Activated CD4-positive, alpha-beta T cell treated with anti-CD3 and anti-CD28 coated beads, Interleukin-2, Interleukin-6, amounts not matched to agents 100 ng/mL and 50 ng/mL, durations not matched to agents 16 hours and 8 hours (primary cell): ENCODE measurements at places on chromosomes 16 and 17.

DNA sequence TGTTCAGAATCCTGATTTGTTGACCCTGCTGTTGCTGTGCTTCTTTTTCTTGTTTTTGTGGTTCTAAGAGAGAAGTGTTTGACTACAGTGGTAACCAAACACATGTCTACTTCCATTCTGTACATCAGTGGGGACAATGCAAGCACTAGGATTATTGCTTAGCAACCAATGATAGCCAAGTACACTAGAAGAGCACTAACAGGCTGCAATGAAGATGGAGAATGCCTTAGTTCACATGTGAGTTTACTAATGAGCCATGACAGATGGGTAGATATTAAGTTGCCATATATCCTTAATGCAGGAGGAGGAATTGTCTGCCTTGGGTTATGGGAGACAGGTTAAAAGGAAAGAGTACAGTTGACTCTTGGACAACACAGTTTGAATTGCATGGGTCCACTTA lies 8.3 kb downstream of the EFCAB5 start:
- DNase-seq: no peak

DNA sequence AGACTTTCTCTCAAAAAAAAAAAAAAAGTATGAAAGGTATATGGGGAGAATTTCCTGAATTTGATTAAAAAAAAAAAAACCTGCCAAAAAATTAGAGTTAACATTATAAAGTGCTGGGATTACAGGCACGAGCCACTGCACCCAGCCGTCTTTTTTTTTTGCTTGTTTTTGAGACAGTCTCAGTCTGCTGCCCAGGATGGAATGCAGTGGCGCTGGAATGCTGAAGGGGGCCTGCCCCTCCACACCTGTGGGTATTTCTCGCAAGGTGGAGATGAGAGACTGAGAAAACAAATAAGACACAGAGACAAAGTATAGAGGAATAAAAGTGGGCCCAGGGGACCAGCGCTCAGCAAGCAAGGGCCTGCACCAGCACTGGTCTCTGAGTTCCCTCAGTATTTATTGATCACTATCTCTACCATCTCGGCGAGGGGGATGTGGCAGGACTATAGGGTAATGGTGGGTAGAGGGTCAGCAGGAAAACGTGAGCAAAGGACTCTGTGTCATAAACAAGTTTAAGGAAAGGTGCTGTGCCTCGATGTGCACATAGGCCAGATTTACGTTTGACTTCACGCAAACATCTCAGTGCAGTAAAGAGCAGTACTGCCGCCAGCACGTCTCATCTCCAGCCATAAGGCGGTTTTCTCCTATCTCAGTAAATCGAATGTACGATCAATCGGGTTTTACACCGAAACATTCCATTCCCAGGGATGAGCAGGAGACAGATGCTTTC lies 117.2 kb downstream of the GOSR1 start:
- no peak for DNase-seq

GRCh38 chr17:65564793-65565192 lies 3.3 kb upstream of the AXIN2 start:
- DNase-seq: no peak

- DNase-seq: no peak
Observed at GRCh38 chr16:49837688-49838410, 18.1 kb downstream of the ZNF423 start.

DNA sequence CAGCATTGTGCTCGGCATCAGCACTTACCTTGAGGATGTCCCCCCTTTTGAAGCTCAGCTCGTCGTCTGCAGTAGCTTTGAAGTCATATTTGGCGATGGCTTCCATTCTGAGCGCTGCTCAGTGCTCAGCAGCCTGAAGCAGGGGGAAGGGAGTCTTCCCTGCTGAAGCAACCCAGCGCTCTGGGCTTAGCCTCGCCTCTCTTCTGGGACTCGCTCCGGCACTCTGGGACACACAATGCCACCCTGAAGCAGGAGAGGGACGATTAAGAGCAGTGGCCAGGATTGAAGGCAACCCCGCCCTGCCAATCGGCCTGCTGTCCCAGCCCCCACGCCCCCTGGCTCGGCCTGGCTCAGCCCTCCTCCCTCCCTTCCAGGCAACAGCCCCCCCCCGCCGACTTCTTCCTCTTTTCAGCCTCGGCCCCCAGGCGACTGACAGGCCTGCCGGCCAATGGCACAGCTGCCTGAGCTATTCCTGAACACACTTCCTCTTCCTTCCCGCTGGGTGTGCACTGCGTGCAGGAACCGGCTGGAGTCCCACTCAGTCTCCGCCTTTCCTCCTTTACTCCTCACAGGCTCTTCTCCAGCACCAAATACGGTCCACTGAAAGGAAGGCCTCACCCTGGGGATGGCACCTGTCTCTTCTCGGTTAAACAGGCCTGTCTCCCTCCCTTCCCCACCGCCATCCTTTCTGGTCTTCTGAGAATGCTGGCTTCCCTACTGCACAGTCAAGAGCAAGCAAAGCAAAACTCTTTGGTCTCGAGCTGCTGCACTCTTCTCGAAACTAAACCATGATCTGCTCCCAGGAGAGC lies 11.8 kb downstream of the GRB2 start:
- peak; percentile 93 for DNase-seq

GRCh38 chr16:88624481-88624880 lies 13.9 kb upstream of the IL17C start:
- DNase-seq: no peak

GRCh38 chr17:55416470-55417052 lies 5.1 kb downstream of the MMD start:
- DNase-seq: peak; percentile 27

GRCh38 chr16:50365791-50366575 lies 2.8 kb downstream of the BRD7 start:
- DNase-seq: no peak

DNA sequence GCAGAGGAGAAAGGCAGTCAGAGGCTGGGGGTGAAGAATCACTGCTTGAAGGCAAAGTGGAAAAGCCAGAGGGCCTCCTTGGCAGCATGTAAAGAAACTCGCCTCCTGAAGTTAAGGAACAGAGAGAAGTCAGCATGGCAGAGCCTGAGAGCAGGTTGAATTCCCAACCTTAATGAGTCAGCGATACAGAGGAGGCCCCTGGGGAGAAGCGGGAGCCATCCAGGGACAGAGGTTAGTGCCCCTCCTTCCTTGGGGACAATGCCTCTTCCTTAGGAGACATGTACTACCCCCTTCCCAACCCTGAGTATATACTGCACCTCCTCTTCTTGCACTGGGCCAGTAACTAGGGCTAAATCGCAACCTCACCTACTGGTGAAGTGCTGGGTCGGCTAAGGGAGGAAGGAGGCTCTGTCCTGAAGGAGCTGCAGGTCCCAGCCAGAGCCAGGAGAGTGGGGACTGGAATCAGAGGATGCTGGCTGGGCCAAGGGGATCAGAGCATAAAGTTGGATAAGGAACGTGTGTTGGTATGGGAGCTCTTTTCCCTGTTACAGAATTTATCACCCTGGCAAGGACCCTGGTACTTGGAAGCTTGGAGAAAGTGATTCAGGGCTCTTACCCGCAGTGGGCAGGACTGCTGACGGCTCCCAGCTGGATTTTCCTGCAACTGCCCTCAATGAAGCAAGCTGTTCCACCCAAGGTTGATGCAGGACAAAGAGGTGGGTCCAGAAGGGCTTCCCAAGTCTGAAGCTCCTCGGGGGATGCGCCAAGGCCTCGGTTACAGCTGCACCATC lies 5.4 kb upstream of the AANAT start:
- DNase-seq: no peak

DNA sequence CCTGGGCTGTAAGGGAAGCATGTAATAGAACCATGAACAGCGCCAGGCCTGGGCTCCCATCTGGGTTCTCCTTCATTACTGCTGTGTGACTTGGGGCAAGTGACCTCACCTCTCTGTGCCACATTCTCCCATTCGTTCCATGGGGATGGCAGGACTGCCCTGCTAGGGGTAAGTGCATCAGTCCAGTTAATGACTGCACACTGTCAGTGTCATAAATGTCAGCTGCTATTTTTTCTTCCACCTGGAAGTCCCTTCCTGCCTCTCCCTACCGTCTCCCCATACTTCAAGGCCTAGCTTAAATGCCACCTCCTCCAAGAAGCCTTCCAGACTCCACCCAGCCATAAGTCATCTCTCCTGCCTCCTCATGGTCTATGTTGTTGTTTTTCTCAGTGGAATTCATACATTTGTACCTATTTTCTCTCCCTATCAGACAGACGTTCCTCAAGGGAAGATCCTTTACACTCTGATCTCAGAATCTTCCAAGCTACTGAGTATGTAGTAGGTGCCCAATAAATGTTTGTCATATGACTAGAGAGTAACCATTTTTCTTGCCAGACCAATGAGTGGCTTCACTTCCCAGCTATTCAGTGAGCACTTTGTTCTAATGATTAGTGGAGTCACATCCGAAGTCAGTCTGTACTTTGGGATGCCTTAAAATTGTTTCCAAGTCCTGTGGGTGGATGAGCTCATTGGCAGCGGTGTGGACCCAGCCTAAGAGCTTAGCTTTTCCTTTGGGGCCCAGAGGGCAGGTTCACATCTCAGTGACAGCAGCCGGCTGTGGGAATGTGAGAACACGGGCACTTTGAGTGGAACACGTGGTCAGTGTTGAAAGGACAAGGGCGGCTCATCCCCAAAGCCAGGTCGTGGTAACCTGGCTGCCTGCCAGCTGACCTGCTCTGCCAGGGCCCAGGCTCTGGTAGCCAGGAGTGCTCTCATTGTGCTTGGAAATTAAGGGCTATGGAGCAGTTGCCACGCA lies 147.5 kb upstream of the GSE1 start:
- no peak for DNase-seq

DNA sequence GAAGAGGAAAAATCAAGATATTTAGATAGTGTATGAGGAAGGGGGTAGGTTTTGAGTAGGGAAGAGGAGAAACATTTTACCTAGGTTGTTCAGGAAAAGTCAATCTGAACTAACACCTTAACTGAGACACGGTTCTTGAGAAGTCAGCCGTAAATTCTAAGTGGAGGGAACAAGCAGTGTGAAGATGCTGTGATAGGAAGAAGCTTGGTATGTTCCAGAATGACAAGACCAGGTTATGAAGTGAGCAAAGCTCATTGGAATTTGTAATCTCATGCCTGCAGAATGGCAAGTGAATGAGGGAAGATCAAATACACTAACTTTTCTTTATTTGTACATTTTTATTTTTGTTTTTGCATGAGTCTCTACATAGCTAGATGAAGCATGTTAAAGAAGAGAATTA lies 307.6 kb downstream of the ZFHX3 start:
- DNase-seq: no peak

DNA sequence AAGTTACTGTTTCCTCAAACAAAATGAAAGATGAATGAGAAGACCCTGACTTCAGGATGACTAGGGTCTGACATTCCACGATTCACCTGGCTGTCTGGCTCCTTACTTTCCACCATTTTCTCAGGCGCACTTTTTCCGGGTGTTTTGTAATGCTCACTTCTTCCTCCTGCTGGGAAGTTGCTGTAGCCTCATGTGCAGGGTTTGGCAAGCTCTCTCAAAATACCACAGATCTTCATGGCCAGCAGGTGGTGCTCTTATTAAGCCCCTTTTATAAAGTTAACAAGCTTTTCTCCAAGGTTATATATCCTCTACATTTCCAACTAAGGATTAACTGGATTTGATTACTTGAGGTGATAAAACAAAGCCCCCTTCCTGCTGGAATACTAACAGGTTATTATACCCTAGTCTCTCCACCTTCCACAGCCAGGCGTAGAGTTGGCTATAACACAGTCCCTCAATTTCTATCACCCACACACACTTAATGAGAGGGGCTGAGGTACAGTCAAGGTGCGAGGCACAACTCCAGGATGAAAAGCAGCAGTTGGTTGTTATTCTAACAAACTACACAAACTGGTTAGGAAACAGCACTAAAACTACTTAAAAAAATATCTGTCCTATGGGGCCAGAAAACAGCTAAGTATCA lies 45.4 kb downstream of the STH start:
- DNase-seq: peak; percentile 39

DNA sequence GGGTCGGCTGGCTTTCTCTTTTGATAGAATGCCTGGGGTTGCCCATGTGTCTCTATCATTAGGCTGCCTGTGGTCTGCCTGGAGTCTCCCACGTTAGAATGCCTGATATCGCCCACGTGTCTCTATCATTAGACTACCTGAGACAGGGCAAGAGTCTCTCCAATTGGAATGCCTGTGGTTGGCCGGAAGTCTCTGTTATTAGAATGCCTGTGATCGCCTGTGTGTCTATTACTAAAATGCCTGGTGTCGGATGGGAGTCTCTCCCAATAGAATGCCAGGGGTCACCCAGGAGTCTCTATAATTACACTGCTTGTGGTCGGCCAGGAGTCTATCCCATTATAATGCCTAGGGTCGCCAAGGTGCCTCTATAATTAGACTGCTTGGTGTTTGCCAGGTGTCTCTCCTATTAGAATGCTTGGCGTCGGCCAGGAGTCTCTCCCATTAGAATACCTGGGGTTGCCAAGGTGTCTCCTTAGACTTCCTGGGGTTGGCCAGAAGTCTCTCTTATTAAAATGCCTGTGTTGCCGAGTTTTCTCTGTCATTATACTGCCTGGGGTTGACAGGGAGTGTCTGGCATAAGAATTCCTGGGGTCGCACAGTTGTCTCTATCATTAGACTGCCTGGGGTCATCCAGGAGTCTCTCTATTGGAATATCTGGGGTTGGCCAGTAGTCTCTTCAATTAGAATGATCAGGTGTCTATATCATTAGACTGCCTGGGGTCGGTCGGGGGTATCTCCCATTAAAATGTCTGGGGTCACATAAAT lies 2272.8 kb downstream of the TP53TG3F start:
- DNase-seq: no peak
